Stimulated activated CD8-positive, alpha-beta memory T cell treated with anti-CD3 and anti-CD28 coated beads, Interleukin-15, amount 100 ng/mL, for 4 hours (primary cell): ENCODE measurements at places on chromosomes 2 and 18.
A peak's percentile ranks its signal among the peaks of the same experiment; 100 is the strongest.

GRCh38 chr2:21415234-21415633 is 291.5 kb downstream of the TDRD15 start:
- DNase-seq, result no peak

DNA sequence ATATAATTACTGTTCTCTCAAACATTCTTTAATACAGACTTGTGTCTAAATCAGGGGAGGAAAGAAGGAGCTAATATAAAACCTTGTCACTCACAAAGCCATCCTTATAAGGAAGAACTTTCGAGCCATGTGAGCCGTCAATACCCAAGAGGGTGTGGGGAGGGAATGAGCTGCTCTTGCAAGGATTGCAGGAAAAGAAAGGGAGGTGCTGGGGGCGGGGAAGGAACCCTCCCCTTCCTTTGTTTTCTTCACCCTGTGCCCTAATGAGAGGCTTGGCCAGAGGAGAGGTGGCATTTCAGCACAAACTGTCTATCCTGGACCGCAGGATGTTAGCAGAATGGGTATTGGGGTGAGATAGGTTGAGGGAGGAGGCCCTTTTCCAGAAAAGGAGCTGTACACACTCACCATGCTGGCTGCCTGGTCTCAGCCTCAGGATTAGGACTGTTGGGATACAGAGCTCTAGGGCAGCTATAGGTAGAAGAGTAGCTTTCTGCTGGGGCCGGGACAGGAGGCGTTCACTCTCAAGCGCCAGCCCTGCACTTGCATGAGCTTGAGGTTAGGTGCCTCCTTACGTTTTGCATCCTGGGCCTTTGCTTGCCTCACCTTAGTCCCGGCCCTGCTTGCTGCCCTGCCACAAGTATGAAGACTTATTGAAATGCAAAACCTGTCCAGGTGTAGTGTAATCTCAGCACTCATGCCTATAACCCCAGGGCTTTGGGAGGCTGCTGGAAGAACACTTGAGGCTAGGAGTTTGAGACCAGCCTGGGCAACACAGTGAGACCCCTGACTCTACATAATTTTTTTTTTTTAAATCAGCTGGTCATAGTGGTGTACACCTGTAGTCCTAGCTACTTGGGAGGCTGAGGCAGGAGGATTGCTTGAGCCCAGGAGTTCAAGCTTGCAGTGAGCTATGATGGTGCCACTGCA is 190.5 kb downstream of the LOXHD1 start:
- DNase-seq, result no peak

DNA sequence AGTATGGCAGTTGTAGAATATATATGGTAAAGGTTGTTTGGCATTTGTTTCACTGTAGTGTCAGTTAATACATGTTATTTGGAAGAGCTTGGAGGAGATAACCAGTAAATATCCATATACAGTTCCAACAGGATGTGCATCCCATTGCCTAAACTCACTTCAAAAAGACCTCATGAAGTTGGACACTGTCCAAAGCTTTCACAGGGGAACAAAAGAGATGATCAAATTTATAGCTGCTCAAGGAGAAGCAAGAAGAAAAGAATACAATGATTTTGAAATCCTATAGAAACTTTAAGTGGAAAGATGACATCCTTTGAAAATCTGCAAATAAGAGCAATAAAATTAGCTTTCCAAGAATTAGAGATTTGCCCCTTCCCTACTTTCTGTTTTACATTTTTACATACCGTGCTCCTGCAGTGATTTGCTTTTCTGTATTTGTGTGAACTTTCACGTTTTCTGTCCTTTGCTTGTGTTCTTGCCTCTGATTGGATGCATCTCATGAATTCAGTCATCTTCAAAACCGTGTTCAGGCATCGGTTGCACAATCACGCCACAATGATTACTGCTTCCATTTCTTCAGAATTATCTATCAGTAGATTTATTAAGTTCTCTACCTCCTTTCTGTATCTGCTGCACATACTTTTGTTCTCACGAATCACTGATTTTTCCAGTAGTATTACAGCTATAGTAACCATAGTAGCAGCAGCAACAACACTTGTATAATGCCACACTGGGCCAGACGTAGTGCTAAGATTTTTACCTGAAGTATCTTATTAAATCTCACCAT is 83.8 kb downstream of the PARD3B start:
- no peak for DNase-seq

GRCh38 chr2:204180649-204181048 is 244.1 kb downstream of the ICOS start:
- no peak for DNase-seq

- no peak for DNase-seq
Observed at GRCh38 chr2:176004934-176005333, 2.9 kb upstream of the LNPK start.

- DNase-seq, result no peak
Observed at GRCh38 chr2:237896507-237896892, 37.1 kb downstream of the RAMP1 start.

- DNase-seq, result no peak
Observed at GRCh38 chr2:84495539-84496146, 20.7 kb upstream of the DNAH6 start.

DNA sequence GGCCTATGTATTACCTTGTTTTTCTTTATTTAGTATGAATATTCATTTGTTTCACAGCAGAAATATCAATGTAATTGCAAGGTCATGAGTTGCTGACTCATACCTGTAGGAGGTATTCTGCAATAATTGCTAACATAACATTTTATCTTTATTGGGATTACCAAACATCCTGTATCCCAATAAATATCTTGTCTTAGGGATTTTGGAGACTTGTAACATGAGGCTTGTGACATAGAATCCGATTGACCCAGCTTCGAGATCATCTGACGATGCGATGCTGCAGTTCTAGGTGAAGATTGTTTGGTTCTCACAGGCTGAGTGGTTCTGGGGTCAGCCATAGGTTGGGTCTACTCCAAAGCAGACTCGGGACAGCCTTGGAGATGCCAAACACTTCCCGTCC is 133.4 kb upstream of the RND3 start:
- DNase-seq, result no peak

DNA sequence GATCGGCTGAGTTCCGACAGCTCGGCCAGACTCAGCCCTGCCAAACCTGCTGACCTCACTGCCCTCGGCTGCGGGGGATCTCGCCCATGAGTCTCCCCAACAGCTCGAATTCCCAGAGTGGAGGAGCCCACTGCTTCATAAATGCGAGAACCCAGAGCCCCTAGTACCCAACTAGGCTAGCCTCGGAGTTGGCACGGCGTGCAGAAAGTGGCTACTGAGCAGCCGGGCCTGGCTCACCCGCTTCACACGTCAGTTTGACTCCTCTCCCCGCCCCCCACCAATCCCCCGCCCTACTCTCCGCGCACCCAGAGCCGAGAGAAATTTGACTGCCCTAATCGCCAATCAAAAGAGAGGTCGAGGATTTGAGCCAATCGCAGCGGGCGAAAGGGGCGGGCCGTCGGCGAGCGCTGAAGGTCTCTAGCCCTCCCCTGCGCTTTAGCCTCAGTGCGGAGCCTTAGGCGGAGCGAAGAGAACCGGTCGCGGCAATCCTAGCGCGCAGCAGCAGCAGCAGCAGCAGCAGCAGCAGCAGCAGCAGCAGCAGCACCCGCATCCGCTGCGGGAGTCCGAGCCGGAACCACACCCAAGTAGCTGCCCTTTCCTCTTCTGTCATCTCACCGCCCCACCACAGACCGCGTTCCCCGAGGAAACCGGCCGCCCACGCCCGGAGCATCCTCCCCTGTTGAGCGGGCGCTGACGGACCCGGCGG is at the start of gene GLS:
TSS of gene GLS (plus strand) at position 444 of the 706 bp plus-strand sequence. CDS start 264 bp downstream, outside the sequence.
- peak; percentile 92 for DNase-seq

- DNase-seq, result no peak
Observed at GRCh38 chr2:117938611-117939010, 75.3 kb downstream of the CCDC93 start.

GRCh38 chr2:64363848-64364247 is 90.1 kb upstream of the LGALSL start:
- DNase-seq, result no peak

DNA sequence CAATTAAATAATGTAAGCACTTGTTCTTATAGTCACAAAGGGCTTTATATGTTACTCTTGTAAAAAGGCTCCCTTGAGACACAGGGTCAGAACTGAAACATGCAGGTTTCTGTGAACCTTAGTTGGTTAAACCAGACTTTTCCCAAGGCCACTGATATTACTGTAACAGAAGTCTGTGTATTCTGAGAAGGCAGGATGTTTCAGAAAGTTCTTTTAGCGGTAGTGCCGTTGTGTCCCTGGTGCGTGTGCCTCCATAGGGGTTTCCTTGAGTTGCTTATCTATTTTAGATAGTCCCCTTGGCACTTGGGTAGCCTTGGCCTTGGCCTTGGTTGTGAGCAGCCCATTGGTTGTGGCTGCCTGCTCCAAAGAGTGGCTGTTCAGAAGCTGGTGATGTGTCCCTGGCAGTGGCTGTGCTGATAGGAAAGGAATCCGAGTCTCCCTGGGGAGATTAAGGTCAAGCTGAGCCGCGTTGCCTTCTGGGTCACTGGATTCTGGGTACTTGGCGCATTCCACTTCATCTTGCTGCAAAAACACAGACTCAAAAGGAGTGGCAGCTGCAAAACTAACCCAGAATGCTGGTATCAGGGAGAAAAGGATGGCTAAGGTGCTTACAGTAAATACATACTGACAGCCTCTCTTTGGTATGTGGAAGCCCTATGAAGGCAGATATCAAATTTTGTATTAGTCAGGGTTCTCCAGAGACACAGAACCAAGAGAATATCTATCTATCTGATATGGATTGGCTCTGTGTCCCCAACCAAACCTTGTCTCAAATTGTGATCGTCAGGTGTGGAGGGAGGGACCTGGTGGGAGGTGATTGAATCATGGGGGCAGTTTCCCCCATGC is 69.7 kb downstream of the FHOD3 start:
- no peak for DNase-seq
